ENCODE measurements at places on chromosomes 16 and 17.

DNA sequence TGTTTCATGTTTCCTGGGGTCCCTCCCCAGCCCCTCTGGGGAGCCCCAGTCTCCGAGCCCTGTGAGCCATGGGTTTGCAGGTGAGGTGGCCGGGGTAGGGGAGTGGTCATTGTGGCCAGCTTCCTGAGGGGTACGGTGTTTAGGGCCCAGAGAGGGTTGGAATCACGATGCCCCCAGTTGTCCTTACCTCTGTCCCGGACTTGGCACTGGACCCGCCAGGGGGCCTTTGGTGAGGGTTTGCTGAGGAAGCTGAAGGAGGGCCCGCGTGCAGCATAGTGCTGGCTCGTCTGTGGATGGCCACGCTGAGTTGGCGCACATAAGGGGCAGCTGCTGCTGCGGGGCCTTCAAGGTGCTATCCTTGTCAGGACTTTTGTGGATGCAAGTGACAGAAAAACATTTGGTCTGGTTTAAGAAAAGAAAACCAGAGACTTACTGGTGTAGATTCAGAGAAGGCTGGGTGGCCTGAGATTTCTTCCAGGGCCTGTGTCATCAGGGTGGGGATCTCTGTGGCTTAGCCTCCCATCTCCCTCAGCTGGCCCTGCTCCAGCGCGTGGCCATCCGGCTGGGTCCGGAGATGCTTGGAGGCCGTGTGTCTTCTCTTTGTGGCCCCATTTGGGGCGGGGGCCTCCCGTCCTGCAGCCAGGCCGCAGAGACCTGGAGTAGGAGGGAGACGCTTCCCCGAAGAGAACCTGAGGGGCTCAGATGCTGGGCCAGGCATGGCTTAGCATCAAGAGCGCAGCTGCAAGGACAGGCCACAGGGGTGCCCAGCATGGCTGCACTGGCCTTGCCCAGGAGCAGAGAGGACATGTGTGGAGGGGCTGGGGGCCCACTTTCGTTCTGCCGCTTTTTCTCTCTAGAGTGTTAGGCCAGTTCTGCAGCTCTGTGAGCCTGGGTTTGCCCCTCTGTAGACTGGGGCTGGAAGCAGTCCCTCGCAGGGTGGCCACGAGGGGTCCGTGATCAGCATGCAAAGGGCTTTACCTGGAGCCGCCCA is 33.7 kb upstream of the NUDT16L1 start:
- no peak for ATAC-seq

GRCh38 chr17:63438092-63439051 is 7.7 kb downstream of the CYB561 start:
- no peak for ATAC-seq

GRCh38 chr16:81627024-81627423 is 152.1 kb upstream of the PLCG2 start:
- no peak for ATAC-seq

DNA sequence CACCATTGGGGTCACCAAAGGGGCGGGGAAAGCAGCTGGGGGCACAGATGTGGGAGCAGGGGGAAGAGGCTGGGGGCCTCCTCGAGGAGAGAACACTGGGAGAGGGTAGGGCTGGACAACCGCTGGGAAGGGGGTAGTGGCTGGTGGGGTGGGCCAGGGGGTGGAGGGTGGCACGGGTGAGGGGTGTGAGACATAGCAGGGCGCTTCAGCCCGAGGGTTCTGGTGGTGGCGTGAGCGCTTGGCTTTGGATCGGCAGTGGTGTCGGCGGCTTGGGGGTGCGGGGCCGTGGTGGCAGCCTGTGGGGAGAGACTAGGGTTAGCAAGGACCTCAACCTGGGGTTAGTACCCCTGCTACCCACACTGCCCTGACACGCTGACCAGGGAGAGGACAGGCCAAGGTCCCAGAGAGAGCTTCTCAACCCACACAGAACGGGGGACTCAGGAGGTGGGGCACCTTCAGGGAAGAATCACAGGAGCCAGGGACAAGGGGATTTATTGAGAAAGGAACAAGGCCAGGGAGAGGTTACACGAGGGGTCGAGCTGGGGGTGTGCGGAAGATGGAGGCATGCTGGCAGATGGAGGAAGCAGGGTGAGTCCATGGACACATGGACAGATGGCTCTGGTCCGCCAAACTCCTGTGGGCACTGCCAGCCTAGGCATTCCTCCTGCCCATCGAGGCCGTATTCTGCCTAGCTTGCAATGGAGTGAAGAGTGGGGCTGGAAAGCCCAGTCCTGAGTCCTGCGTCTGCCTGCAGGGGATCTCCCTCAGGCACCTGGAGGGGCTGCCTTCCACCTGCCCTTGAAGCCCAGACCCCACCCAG is 8.4 kb downstream of the PER1 start:
- ATAC-seq: no peak

DNA sequence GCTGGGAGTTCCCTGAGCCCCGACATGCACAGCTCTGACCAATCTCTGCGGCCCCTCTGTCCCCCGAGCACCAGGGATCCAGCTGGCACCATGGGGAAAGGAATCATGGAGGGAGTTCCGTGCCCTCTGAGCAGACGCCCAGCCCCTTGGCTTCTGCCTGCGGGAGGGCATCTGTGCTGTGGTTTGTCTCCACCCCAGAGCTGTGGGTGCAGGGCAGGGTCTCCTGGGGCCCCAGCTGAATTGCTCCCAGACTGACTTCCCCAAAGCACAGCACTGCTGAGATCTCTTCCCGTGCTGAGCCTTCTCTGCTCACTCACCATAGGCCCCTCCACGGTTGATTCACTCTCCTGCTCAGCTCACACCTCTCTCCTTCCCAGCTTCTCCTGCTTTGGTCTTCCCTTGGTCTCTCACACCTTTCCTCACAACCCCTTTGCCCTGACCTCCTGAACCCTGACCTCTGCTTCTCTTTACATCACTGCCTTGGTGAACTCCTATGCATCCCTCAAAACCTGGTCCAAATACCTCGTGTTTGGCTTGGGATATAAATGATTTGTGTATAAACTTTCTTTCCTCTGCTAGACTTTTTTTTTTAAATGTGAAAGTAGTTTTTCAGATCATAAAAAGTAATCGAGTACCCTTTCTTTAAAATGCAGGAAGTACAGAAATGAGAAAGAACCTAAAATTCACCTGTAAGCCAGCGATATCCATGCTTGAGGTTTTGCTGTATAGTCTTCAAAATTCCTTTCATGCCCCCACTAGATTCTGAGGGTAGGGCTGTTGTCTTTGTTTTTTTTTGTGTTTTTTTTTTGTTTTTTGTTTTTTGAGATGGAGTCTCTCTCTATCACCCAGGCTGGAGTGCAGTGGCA is 265.3 kb downstream of the SEC14L1 start:
- no peak for ATAC-seq

- peak; percentile 97 for ATAC-seq
Observed at GRCh38 chr16:608019-608418, 18.2 kb downstream of the RAB40C start.

DNA sequence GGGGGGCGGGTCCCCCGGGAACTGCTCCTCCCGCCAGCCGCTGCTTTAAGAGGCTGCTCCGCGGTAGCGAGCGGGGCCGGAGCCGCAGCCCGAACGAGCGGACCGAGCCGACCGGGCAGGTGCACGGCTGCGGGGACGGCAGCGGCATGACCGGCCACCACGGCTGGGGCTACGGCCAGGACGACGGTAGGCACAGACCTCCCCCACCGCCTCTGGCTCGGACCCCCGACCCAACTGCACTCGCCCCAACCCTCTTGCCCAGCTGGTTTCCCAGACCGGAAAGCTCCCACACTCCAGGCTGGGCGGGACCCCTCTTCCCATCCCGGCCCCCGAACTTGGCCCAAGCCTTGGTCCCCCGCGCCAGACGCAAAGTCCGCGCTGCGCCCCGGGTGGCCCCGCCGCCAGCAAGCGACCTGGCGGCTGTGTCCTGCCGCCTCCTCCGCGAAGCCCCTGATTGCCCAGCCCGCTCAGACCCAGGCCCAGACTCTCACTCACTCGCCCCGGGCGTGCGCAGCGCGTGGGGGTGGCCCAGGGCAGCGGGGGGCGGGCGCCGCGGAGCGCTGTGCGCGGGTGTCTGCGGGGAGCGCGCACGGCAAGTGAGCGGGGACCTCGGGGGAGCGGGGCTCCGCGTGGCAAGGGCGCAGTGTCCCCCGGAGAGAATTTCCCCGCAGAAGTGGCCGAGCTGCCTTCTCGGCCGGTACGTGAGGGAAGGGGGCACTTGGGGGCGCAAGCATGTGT is at the start of gene CA7:
Gene CA7, plus strand, starts transcription at position 73 of the 738 bp plus-strand sequence. Its CDS starts 74 bp downstream, at position 147.
- ATAC-seq: no peak

- ATAC-seq: no peak
Observed at GRCh38 chr16:73447846-73448245, 399.9 kb upstream of the ZFHX3 start.

GRCh38 chr16:19186408-19186807 is 18.4 kb downstream of the SYT17 start:
- no peak for ATAC-seq

DNA sequence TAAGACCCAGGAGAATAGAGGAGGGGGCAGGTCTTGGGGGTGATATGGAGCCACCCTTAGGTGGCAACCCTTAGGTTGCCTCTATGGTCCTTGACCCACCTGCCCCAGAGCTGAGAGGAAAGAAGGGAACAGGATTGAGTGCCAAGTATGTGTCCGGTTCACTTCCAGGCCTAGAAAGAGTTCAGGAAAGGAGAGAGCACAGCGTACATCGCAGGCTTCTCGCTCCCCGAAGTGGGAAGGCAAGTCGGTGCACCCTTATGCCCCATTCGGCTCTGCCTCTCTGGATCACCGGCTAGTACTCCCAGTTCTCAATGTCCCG is 631 bp downstream of the SP6 start:
- ATAC-seq: no peak

DNA sequence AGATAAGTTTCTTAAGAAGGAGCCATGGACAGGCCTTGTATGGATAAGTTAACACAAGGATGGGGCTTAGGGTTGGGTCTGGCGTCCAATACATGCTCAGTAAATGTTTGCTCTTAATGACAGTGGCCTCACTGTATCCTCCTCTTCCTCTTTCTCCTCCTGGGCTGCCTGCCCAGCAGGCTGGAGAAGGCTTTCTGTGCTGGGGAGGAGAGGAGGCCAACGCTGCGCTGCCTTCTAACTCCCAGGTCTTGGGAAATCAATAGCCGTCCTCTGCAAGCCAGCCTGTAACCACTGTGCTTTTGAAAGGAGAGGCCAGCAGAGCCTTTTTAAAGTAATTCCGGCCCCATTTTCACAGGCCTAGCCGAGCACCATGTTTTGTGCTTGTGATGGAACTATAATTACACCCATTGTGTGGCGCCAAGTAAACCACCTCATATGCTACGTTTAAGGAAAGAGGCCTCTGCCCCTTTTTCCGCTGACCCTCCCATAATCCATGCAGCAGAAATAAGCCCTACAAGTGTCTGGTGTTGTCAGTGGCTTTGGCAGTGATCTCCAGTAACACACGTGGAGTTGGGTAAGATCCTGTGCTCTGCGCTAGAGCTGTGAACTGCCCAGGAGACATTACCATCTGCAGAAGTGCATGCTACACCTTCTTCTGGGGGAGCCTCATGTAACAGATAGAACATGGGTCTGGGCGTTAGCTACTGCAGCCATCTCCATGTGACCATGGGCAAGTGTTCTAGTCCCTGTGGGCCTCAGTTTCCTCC is 368.2 kb downstream of the SNX29 start:
- no peak for ATAC-seq

- ATAC-seq: no peak
Observed at GRCh38 chr16:62816971-62817519, 780.8 kb upstream of the CDH8 start.

GRCh38 chr17:47281216-47281615 is 27.6 kb downstream of the ITGB3 start:
- ATAC-seq: no peak

DNA sequence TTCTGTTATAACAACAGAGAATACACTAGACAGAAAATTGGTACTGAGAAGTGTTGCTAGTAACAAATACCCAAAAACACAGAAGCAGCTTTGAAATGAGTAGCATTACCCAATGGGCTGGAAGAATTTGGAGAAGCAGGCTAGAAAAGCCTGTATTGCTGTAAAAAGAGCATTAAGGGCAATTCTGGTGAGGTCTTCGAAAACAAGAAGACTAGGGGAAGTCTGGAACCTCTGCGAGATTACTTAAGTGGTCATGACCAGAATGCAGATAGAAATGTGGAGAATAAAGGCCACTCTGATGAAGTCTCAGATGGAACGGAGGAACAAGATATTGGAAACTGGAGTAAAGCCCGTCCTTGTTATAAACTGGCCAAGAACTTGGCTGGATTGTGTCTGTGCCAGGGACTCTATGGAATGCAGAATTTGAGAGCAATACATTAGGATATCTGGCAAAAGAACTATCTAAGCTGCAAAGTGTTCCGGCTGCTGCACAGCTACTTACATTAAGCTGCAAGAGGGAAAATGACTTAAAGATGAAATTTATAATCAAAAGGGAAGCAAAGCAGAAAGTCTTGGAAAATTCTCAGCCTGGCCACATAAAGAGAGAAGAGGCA is 44.9 kb upstream of the PEMT start:
- ATAC-seq: no peak
